ENCODE measurements at places on chromosomes 3 and 15.
A peak's percentile ranks its signal among the peaks of the same experiment; 100 is the strongest.

DNA sequence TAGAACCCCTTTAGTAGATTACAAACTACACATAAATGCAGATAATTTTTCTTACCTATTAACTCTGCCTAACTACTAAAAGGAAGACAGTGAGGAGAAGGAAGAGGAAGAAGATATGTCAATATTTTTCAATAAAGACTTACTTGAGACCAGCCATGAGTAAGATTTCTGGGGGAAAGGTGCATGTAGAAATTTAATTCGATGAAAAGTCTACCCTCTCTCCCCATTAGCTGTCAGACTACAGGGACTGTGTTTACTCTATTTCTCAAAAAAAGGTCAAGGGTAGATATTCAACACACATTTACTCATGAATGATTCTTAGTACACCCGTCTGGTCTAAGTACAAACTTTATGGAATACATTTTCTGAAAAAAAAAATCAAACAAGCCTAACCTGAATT is 6.8 kb downstream of the TSPAN3 start:
- no peak for DNase-seq

- no peak for DNase-seq
These were observed 322.6 kb upstream of the TLE3 start for GRCh38 chr15:70420086-70420947.

- DNase-seq, result no peak
These were observed 14.1 kb downstream of the ST3GAL6 start for GRCh38 chr3:98777286-98777685.

DNA sequence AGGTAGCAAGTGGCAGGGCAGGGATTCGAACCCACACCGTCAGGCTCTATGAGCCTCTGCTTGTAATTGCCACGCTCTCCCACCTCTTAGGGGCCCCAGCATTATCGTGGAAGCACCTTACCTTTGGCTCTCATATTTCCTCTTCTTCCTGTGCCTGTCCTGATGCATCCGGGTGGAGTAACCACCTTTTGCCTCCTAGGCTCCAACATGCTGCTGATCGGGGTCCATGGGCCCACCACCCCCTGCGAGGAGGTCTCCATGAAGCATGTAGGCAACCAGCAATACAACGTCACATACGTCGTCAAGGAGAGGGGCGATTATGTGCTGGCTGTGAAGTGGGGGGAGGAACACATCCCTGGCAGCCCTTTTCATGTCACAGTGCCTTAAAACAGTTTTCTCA is 40.4 kb downstream of the DNASE1L3 start:
- DNase-seq, result no peak

GRCh38 chr3:122520861-122521260 is 6.1 kb upstream of the KPNA1 start:
- DNase-seq, result no peak

GRCh38 chr15:99157456-99157855 is 52.6 kb downstream of the SYNM start:
- DNase-seq, result no peak

DNA sequence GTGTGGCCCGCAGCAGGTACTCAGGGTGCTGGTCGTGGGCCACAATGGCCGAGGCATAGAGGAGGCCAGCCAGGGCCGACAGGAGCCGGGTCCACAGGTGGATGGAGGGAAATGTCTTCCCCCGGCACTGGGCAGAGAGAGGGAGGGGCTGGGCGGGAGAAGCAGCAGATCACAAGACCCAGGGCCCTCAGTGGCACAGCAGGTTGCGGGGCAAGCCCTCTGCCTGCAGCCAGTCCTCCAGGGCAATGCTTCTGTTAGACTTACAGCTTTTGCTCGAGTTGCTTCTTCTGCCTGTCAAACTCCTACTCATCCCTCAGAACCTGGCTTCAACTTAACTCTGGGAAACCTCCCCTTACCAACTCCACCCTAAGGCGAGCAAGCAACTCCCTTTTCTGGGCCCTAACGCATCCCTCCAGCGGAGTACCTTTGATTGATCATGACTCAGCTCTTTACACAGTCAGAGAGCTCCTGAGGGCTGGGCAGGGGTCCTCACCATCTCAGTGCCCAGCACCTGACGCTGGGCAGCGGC is 16.0 kb downstream of the TMEM44 start:
- DNase-seq, result no peak

GRCh38 chr15:42581272-42581730 is 5.9 kb downstream of the STARD9 start:
- DNase-seq, result peak; percentile 66

DNA sequence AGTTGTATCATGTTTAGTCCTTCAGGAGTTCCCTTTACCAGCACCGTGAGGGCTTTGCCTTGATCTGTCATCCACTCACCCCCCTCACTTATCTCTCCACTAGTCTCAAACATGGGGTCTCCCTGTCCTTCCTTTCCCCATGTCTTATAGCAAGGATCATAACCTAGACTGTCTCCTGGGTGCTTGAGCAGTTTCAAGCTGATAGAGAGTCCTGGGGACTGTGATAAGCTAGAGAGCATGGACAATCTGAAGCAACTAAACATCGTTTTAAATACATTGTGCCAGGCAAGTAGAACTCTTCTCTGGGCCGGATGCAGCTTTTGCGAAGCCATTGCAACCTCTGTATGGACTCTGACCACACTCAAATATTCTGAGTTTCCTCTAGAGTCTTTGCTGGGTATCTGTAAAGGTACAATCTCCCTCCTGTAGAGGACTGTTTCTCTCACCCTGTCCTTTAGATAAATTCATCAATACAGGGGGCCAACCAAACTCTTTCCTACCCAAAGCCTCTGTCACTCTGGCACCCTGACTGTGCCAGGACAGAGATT is 684.6 kb upstream of the NR2F2 start:
- DNase-seq, result no peak

- no peak for DNase-seq
These were observed 17.0 kb downstream of the CXCR6 start for GRCh38 chr3:45960289-45960688.

GRCh38 chr3:35954413-35954812 is 315.1 kb downstream of the ARPP21 start:
- DNase-seq, result no peak

- peak; percentile 5 for DNase-seq
These were observed 495 bp downstream of the CDC25A start for GRCh38 chr3:48187579-48188265.

All from activated CD8-positive, alpha-beta memory T cell treated with anti-CD3 and anti-CD28 coated beads for 1 hour (primary cell).